ENCODE measurements at places on chromosomes 7 and 10.
A peak's percentile ranks its signal among the peaks of the same experiment; 100 is the strongest.

GRCh38 chr10:47401874-47402640, 18.0 kb upstream of the ZNF488 start:
- DNase-seq = no peak

DNA sequence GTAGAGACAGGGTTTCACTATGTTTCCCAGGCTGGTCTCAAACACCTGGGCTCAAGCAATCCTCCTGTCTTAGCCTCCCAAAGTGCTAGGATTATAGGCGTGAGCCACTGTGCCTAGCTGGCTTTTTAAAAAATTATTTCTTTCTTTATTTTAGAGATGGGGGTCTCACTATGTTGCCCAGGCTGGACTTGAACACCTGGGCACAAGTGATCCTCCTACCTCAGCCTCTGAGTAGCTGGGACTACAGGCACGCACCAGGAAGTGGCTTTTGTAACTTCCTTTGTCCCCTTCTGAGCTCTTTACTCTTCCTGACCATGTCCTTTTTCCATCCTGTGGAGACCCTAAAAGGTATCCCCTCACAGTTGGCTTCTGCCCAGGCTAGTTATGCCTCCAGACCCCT, 2.1 kb upstream of the MYOZ1 start:
- no peak for DNase-seq

DNA sequence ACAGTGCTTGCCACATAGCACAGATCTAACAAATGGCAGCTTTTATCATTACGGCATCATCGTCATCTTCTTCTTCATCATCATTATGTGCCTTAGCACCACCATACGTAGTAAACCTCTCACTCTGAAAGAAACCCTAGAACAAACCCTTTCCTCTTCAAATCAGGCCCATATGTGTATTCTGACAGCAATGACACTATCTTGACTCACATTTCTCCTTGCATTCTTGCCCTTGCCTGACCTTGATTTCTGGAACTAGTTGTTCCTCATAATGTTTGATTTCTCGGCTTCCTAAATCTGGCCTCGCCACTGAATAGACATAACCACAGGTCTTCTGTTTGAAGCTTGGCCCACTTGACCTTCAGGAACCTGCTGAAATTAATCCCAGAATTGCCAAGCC, 115.3 kb downstream of the DGKI start:
- DNase-seq = no peak

- no peak for DNase-seq
Observed at GRCh38 chr7:80859272-80859970, 59.4 kb downstream of the SEMA3C start.

- DNase-seq = no peak
Observed at GRCh38 chr7:2084331-2084730, 148.4 kb downstream of the MAD1L1 start.

DNA sequence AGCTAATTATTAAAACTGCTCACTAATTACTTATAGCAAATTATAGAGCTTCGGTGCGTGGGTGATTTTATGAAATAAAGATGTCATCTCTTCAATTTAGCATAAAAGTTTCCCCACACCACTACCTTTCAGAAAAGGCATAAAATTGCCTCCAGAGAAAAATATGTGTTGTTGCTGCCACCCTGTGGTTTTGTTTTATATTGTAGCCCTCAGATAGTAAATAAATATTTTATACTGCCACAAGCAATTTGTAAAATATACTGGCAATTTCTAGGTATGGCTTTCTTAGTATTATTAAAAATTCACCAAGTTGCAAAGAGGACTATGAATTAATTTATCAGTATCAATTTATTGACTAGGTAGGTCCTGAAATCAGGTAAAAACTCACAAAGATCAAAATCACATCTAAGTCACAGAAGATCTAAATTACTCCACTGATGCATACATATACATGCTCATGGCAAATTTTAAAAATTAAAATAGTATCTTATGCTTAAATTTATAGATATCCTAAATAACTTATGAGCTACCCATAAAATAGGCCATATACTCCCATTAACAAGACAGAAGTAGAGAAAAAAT, 26.5 kb downstream of the ASNS start:
- no peak for DNase-seq

GRCh38 chr7:154474903-154475520, 422.8 kb downstream of the DPP6 start:
- DNase-seq = no peak

- no peak for DNase-seq
Observed at GRCh38 chr7:134905375-134905774, 80.9 kb upstream of the AGBL3 start.

DNA sequence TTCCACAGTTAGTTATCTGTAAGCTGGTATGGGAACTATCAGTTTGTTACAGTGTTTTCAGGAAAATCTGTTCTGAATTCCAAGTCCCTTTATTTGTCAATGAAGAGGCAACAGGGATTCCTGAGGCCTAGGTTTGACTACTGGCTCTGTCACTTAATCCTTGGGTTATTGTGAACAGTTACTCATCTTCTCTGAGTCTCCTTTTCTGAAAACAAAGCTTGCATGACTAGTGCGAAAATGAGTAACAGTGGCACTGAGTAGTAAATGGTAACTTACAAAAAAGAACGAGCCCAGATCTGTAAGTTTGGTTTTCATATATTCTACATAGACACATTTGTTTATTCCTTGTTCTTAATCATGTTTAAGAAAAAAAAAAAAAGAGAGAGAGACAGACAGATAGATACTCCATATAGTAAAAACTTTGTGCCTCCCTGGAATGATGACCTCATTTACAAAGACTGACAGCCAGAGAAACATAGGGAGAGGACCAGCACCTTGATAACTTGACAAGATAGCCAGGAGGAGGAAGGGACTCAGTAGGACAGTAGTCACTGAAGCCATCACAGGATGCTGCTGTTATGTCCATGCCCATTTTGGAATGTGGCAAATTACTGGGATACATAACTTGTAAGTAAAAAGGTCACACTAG, 1.9 kb downstream of the MRPS33 start:
- no peak for DNase-seq

- peak; percentile 52 for DNase-seq
Observed at GRCh38 chr10:11162828-11163599, 145.3 kb downstream of the CELF2 start.

DNA sequence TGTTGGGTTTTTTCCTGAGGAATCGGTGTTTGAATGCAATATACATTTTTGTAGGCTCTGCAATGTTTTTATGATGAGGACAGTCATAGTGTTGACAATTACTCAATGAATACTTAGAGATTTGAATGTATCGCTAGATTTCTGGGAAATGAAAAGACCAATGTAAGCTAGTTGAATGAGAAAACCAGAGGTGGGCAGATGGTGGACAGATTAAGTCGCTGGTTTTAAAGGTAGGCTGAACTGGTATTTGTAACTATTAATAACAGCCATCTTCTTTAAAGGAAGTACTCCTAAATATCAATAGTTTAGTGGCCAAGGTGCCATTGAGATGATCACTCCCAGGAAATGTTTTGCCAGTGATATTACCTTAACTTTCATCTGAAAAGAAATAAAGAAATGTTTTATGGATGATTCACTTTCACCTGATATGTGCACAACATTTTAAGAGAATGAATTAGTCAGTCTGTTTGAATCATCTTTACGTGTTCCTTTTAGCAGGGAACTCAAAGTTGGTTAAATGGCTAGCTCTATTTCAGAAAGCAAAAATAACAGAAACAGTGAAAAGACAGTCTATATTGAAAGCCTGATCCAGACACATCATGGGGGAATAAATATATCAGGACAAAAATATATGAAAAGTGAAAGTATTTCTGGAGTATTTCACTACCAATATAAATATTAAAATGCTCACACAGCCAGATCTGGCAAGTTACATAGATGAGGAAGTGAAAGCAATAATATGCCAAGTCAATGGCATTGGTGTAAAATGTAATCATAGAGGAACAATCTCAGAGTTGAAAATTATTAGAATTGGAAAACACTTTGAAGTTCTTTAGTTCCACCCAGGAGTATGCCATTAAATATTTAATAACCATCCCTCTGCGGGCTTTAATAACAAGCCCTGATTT, 20.7 kb downstream of the MET start:
- DNase-seq = no peak

GRCh38 chr7:158312789-158313188, 274.8 kb downstream of the PTPRN2 start:
- no peak for DNase-seq

DNA sequence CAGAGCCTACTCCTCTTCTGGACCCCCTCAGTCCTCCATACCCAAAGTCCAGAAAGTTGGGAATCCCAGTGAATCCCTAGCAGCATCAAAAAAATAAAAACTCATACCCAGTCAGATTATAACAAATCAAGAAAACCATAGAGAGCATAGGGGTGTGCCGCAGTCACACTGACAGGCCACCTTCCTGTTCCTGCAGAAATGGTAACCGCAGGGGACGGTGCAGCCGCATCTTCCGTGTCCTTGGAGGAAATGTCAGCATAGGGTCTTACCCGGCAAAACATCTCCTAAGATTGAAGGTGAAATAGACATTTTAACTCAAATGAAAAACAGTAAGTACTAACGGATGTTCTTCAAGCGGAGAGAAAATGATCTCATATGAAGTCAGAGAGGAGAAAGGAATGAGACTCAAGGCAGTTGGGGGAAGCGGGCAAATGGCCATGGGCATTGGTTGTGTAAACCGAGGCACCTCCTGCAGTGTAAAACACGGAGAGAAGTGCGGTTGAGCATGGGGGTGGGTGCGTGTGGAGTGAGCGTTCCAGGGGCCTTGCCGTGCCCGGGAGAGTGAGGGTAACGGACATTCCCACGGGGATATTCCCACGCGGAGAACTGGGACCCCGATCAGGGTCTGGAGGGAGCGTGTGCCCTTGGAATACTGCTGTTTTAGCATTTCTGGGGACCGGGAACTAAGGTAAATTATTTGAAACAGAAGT, 110.8 kb downstream of the NKX6-2 start:
- no peak for DNase-seq

DNA sequence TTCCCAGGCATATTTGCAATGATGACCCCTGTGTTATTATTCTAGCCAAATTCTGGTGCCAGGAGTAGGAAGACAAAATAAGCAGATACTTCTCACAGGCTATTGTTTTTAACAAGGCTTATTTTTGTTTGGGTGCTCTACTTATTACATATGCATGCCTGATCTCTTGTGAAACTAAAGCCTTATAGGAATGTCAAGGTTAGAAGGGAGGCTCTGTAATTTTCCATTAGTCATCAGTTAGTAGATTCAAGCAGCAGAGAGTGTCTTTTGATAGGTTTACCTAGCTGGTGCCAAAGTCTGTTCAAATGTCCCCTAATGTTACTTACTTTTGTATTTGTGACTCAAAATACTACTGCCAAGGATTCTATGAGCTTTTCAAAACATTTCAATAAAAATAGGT, 11.7 kb upstream of the TMEM106B start:
- no peak for DNase-seq

DNA sequence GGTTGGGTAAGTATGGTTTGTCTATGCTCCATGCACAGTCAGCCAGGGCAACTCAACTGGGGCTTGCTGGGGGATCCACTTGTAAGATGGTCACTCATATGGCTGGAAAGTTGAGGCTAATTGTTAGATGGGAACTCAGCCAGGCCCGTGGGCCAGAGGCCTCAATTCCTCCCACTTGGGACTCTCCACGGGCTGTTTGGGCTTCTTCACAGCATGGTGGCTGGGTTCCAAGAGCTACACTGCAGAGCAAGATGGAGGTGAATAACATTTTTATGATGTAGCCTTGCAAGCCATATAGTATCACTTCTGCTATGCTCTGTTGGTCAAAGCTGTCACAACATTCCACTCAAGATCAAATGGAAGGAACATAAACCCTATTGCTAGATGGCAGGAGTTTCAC, 39.2 kb downstream of the ELMO1 start:
- no peak for DNase-seq

DNA sequence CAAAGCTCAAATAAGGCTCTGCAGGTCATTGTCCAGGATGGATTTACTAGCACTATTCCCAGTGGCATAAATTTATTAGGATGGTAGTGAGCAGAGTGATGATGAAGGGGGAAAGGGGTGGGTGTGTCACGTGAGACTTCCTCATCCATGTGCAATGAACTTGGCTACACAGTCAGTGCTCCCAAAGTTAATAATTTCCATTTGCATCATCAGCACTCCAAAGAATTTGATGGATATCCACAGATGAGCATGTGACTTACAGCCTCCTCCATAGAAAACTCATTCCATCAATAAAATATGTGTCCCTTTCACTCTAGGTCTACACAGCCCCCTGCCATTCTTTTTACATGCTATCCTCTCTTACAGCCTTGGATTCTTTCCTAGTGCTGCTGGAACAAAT, 142.6 kb upstream of the PLPP4 start:
- no peak for DNase-seq

DNA sequence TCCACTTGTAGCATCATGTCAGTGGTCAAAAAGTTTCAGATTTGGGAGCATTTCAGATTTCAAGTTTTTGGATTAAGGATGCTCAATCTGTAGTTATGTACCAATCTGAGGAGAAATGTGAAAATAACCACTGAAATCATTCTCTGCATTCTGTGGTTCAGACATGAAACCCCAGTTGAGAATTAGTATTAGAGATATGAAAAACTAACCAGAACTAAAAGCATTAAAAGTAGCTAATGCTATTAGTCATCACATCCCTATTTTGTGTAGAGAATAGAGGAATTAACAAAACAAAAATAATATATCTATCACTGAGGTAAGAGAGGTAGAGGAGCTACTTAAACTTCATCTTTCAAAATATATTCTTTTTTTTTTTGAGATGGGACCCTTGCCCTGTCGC, 28.0 kb downstream of the MICU1 start:
- DNase-seq = no peak

Measured in activated CD4-positive, alpha-beta T cell treated with anti-CD3 and anti-CD28 coated beads, Interleukin-2, amount 50 U/mL, for 4 hours (primary cell).